ENCODE measurements at places on chromosomes 12 and 14. TPM values are rescaled to one million over a fixed set of nuclear protein-coding genes. Genes with fewer than 3 reads are reported as not detected.
A peak's percentile ranks its signal among the peaks of the same experiment; 100 is the strongest.

GRCh38 chr12:31343139-31343538 is 17.2 kb upstream of the SINHCAF start:
- DNase-seq: no peak

DNA sequence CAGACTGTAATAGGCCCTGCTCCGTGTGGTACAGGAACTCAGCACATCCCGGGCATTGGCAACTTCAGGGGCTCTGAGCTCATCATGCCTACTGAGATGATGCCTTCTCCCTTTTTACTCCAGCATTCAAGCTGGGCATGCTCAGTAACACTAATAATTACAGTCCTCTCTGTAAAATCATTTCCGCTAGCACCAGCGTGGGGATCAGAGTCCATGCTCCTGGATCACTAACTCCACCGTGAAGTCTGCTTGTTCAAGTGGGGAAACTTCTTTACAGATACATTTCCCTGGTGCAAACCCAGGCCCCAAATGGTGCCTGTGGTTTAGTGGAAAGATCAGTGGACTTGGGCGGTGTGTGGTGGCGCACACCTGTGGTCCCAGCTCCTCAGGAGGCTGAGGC is 16.7 kb downstream of the CLSTN3 start:
- DNase-seq: no peak

DNA sequence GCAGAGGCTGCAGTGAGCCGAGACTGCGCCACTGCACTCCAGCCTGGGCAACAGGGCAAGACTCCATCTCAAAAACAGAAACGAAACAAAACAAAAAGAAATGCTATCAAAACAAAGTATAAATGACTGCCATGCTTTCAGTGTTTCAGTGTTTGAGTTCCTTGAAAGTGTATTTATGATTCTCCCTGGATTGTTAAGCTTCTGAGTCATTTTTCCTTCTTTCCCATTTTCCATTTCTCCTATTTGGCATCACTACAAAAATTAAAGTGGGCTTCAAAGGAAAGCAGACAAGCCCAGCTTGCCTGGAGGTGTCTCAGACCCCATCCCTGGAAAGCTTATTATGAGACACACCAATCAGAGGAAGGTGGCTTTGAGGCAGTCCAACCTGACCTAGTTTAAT is 35.1 kb downstream of the NIN start:
- DNase-seq: no peak

GRCh38 chr12:57175428-57176138 is 28.2 kb upstream of the LRP1-AS start:
- DNase-seq: peak; percentile 92

DNA sequence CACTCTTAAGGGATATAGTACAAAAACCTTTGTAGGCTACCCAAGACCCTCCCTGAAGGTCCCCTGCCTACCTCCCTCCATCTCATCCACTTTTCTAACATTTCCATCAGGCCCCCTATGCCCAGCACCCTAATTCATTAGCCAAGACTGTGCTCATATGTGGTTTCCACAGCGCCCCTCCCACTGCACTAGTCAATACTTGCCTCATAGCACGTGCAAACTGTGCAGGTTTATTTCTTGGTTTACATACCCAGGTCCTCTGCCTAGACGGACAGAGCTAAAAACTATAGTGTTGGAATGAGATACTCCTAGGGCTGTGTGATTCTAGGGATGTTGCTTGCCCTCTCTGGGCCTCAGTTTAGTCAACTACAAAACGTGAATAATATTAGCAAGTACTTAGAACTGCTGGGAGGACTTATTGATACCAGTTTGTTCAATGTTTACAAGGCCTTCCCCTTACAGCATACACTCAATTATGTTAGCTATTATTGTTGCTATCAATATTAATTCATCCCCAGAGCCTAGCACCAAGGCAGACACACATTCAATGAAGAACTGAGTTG is 50.4 kb downstream of the NUAK1 start:
- DNase-seq: no peak

- peak; percentile 84 for DNase-seq
Observed at GRCh38 chr12:22255097-22255496, 79.4 kb downstream of the ST8SIA1 start.

GRCh38 chr12:32043928-32044549 is 62.6 kb upstream of the BICD1 start:
- peak; percentile 23 for DNase-seq

DNA sequence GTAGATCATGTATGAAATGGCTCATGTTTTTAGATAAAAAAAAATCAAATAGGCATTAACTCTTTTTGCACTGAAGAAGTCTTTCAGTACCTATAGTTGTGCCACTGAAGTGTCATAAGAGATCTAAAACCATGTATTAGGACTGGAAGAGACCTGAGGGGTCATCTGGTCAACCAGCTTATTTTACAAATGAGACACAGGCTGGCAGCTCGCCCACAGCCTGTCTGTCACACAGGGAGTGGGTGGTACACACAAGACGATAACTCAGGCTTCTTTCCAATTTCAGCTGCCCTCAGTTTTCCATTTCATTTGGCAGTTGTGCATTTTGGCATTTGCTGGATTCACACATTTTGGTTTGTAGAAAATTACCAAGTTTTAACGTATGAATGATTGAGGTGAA is 34.7 kb downstream of the C12orf75 start:
- DNase-seq: no peak

GRCh38 chr12:128916425-128916824 is 63.1 kb downstream of the GLT1D1 start:
- no peak for DNase-seq

DNA sequence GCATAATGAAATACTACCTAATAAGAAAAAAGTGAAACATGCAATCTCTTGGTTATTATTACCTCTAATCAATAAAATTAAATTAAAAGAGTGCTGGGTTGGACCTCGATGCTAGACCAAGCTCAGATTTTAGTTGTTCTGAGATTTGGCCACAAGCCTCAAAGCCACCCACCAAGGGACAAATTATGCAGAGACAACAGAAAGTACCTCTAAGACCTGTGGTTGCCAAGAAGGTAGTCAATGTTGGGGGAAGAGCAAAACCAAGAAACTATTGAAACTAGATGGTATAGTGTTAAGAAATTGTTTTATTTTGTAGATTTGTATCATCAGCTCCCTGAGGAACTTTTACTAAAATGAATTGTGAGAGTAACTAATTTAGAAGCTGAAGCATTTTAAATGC is 43.8 kb upstream of the ARID2 start:
- DNase-seq: no peak

DNA sequence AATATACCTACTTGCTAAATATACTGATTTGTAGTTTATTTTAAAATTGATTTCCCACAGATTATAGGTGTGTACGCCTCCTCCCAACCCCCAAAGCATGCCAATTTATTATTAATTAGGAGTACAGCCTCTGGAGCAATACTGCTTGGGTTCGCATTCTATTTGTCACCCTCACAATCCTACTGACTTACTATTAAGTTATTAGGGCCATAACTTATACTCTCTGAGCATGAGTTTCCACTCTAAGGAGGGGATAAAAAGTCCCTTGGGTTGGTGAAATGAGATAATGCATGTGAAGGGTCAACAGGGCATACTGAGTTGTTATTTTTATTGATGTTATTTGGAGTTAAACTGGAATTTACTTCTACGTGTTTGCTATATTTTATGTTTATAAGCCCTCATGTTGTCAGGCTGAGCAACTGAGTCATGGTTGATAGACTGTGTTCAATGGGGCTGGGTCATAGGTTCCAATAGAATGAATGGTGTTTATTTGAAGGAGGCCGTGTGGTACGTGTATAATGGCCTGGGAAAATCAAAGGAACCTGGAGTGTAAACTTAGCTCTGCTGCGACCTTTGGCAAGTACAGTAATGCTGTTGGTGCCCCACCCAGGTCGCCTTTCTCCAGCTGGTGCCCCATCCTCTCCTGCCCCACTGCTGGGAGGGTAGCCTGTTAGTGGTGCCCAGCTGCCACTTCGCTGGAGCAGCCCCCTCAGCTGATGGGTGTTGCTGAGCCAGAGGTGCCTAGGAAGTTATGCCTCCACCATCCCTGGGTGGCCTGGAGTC is 99.3 kb upstream of the PTPRB start:
- DNase-seq: no peak

- peak; percentile 75 for DNase-seq
Observed at GRCh38 chr12:5166976-5167375, 123.3 kb downstream of the KCNA5 start.

- no peak for DNase-seq
Observed at GRCh38 chr14:22203036-22203435, 386.0 kb downstream of the DAD1 start.

GRCh38 chr14:75452900-75453816 is 25.3 kb downstream of the JDP2 start:
- peak; percentile 87 for DNase-seq

DNA sequence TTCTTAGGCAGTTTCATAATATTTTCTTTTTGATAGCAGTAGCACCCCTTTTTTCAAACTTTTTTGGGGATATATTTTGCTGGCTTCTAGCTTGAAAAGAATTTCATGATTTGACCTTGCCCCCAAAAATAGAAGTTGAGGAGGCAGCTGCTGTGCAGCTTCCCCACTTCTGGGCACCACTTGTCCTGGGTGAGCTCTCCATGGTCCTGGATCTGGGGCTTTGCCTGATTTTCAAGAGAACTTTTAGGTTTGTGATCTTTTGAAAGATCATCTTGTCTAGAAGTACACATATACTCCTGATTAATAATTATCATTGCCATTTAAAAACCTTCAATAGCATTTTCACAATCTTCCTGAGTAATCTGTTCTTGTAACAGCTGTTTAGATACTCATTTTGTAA is 271.6 kb downstream of the NPAS3 start:
- peak; percentile 18 for DNase-seq

DNA sequence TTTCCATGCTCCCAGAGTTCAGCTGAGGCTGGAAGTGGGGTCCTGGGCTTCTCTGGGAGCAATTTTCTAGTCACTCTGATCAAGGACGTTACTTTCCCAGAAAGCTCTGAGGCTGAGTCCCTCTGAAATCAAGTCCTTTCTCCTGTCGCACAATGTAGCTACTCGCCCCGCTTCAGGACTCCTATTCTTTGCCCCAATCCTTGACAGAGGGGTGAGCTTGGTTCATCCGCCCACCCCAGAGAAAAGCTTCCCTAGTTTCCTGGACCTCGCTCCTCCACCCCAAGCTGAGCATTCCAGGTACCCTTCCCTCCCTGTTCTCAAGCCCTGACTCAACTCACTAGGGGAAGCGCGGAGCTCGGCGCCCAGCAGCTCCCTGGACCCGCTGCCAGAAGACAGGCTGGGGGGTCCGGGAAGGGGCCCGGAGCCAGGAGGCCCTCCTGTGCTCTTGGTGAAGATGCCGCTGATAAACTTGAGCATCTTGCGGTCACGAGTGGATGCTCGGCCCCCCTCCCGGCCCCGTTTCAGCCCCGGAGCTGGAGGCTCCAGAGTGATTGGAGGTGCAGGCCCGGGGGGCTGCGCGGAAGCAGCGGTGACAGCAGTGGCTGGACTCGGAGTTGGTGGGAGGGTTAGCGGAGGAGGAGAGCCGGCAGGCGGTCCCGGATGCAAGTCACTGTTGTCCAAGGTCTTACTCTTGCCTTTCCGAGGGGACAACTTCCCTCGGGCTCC is 1.6 kb downstream of the AGAP2 start:
- no peak for DNase-seq

DNA sequence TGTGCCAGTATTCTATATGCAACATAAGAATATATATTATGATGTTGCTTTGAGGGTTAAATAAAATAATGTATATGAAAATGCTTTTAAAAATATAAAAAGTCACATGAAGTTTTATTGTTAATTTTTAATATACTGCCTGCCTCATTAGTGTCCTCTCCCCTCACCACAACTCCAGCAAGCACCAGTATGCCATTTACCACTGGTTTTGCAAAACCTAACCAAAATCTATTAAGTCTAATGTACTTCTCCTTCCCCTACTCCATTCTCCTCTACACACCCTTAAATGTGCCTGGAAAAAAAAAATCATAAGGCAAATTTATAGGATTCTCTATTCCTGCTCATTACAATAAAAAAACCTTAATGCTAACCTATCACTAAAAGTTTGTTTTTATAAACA is 24.0 kb upstream of the GNG2 start:
- no peak for DNase-seq

DNA sequence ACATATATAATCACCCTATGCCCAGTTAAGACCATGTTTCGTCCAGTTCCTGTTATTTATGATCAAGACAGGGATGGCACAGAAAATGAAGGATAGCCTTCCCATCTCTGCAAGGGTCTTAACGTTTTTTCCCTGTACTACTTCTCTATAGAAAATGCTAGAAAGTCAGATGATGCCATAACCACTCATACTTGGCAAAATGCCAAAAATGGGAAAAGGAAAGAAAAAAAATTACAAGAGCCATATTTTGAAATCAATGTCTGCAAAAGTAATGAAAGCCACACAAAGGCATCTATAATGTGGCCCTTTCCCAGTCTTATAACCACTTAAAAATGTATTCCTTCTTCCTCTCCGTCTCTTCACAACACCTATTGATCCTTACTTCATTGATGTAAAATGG is 1.8 kb upstream of the MYL6B start:
- DNase-seq: no peak

CRADD gene
- 9.0 TPM for total RNA-seq

RFX4 gene
- not detected for total RNA-seq

FUT8 gene
- 30.5 TPM for total RNA-seq

ACSS3 gene
- 0.04 TPM for total RNA-seq

OR10P1 gene
- total RNA-seq: not detected

OS9 gene
- 93.8 TPM for total RNA-seq

ACVRL1 gene
- total RNA-seq: not detected

PRR13 gene
- 139 TPM for total RNA-seq

DDX51 gene
- total RNA-seq: 17.8 TPM

RASSF9 gene
- 2.7 TPM for total RNA-seq

BEST3 gene
- total RNA-seq: 0.03 TPM

SETD3 gene
- total RNA-seq: 58.8 TPM

BRAP gene
- total RNA-seq: 16.0 TPM

CEBPE gene
- not detected for total RNA-seq

SLC7A7 gene
- 0.75 TPM for total RNA-seq

ACYP1 gene
- total RNA-seq: 14.8 TPM

TMEM52B gene
- total RNA-seq: not detected

ADAMTS20 gene
- total RNA-seq: not detected

SIX6 gene
- total RNA-seq: not detected

IFNG-AS1 gene
- not detected for total RNA-seq

TAS2R50 gene
- 0.11 TPM for total RNA-seq

AQP2 gene
- not detected for total RNA-seq

GALNT16 gene
- total RNA-seq: not detected

ACSM4 gene
- not detected for total RNA-seq

GAS2L3 gene
- 11.7 TPM for total RNA-seq

APOLD1 gene
- total RNA-seq: 0.61 TPM
